Upper lobe of left lung (tissue), 6 donors: ENCODE measurements at places on chromosomes 11 and 22. TPM values are rescaled to one million over a fixed set of nuclear protein-coding genes. Genes with fewer than 3 reads are reported as not detected.

OR52I1 gene
- not detected for total RNA-seq

RFPL1 gene
- total RNA-seq = not detected

NRGN gene
- 77.5 TPM for total RNA-seq

GRCh38 chr11:35876786-35877185, 67.1 kb upstream of the LDLRAD3 start:
- H3K4me1 ChIP-seq = no peaks in the 10 kb centered on the region
- H3K27me3 ChIP-seq = no peaks in the 10 kb centered on the region
- DNase-seq = no peak
- no peaks in the 10 kb centered on the region for H3K36me3 ChIP-seq
- H3K4me3 ChIP-seq = no peak overlapping the region
- H3K27ac ChIP-seq = no peak overlapping the region

DNA sequence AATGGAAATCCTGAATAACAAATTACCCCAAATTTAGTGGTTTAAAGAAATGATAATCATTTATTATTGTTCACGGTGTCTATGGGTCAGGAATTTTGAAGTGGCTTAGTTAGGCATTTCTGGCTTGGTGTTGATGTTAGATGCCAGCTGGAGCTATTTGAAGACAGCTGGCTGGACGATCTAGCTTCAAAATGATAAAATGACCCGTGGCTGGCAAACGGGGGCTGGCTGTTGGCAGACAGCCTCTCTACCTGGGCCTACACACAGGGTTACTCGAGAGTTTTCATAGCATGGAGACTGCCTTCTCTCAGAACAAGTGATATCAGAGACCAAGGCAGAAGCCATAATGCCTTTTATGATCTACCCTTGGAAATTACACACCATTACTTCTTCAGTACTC, 285.2 kb downstream of the METTL15 start:
- no peaks in the 10 kb centered on the region for H3K4me1 ChIP-seq
- no peaks in the 10 kb centered on the region for H3K36me3 ChIP-seq
- no peak overlapping the region for H3K27ac ChIP-seq
- H3K4me3 ChIP-seq = no peak overlapping the region
- DNase-seq = no peak

DNA sequence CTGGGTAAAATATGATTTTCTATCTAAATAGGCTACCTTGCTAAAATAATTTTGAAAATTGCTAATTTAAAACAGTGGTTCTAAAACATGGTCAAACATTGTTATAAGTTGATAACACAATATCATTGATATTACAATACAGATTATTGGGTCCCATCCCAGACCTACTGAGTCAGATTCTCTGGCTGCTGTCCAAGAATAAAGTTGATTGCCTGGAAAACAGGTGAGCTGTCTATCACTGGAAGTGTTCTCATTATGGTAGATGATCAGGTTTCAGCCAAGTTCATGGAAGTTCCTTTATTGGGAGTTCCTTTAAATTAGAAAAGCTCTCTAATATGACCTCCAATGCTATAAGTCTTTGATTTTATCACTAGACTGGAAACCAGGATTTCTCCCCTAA, 52.3 kb downstream of the SC5D start:
- H3K27me3 ChIP-seq = no peaks in the 10 kb centered on the region
- H3K4me3 ChIP-seq = no peak overlapping the region
- no peak overlapping the region for H3K27ac ChIP-seq

DNA sequence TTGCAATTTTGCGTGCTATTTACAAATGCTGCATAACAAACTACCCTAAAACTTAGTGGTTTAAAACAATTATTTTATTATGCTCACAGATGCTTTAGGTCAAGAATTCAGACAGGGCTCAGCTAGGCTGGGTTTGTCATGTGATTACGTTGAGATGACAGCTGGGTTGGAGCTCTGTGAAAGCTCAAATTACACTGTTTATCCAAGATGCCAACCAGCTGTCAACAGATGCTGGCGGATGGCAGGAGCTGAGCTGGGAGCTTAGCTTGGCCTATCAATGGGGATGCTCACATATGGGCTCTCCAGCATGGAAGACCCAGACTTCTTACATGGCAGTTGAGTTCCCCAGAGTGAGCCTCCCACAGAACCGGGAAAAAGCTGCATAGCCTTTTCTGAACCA, 62.7 kb downstream of the STK33 start:
- no peaks in the 10 kb centered on the region for H3K4me1 ChIP-seq
- no peak overlapping the region for H3K4me3 ChIP-seq
- H3K36me3 ChIP-seq = no peaks in the 10 kb centered on the region
- H3K27me3 ChIP-seq = no peaks in the 10 kb centered on the region
- no peak overlapping the region for H3K27ac ChIP-seq

- peak overlapping the region; percentile 65 for H3K4me3 ChIP-seq
- H3K27me3 ChIP-seq = no peaks in the 10 kb centered on the region
- no peak for DNase-seq
- peaks cover 3% of the 10 kb centered on the region for H3K36me3 ChIP-seq
Measured at GRCh38 chr11:65557280-65558001, 718 bp downstream of the LTBP3 start.
